Prostate gland (tissue), 2 donors: ENCODE measurements at places on chromosomes 5 and 9. TPM values are rescaled to one million over a fixed set of nuclear protein-coding genes. Genes with fewer than 3 reads are reported as not detected.

- no peaks in the 10 kb centered on the region for H3K36me3 ChIP-seq
- DNase-seq, result no peak
- peaks cover 5% of the 10 kb centered on the region for H3K4me1 ChIP-seq
- peak overlapping the region; percentile 78 for H3K27ac ChIP-seq
- peak overlapping the region; percentile 71 for H3K4me3 ChIP-seq
These were observed 453 bp downstream of the CPEB4 start for GRCh38 chr5:173888473-173889131.

DNA sequence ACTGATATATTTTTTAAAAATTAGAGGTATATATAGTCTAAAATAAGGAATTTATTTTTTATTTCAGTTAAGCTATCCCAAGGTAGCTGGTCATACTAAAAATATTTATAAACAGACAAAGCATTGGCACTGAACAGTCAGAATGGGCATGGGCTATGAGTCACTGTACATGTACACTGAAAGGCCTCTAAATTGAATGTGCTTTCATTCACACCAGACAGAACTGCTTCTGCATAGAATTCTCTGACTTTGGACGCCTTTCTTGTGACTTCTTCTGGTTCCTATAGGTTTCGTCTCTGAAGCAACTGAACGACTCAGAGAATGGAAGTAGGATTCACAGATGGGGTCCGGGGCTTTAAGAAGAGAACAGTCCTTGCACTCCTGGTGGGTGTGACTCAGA lies 394.8 kb upstream of the MEF2C start:
- H3K27ac ChIP-seq, result no peak overlapping the region
- H3K4me3 ChIP-seq, result no peak overlapping the region
- no peaks in the 10 kb centered on the region for H3K36me3 ChIP-seq

Gene ASPN
- total RNA-seq, result 0.68 TPM

- H3K4me1 ChIP-seq, result no peaks in the 10 kb centered on the region
- H3K4me3 ChIP-seq, result no peak overlapping the region
- H3K27ac ChIP-seq, result no peak overlapping the region
- no peak for DNase-seq
These were observed 71.2 kb upstream of the TBC1D2 start for GRCh38 chr9:98326459-98327248.

Gene PRRX2
- total RNA-seq, result 14.3 TPM

Gene NPR3
- total RNA-seq, result 23.9 TPM

GRCh38 chr9:124747065-124747464 lies 24.0 kb downstream of the NR6A1 start:
- H3K4me3 ChIP-seq, result no peak overlapping the region
- no peaks in the 10 kb centered on the region for H3K4me1 ChIP-seq
- H3K36me3 ChIP-seq, result no peaks in the 10 kb centered on the region
- no peak overlapping the region for H3K27ac ChIP-seq

Gene SLCO4C1
- total RNA-seq, result 0.51 TPM

GRCh38 chr9:34985311-34985899 lies 4.1 kb upstream of the DNAJB5 start:
- H3K4me3 ChIP-seq, result no peak overlapping the region
- H3K36me3 ChIP-seq, result no peaks in the 10 kb centered on the region
- DNase-seq, result peak; percentile 31

DNA sequence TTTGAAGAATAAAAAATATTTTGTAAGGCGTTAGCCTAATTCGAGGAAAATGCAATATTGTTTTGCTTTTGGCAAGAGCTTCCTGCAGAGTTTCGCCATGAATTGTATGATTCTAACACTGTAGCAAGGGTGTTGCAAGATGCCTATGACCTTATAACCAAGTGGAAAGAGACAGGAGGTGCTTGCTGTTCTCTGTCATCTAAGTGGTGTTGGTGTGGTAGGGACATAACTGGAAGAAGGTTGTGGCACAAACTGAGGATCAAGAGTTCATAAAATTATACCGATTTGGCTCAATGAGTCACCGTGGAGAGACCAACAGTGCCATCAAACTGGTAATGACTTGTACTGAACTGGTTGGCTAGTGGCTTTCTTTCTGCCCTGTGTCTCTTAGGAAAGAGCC lies 6.3 kb downstream of the STC2 start:
- H3K27me3 ChIP-seq, result peaks cover 8% of the 10 kb centered on the region
- no peaks in the 10 kb centered on the region for H3K4me1 ChIP-seq
- H3K36me3 ChIP-seq, result no peaks in the 10 kb centered on the region
- DNase-seq, result no peak
- H3K4me3 ChIP-seq, result no peak overlapping the region

DNA sequence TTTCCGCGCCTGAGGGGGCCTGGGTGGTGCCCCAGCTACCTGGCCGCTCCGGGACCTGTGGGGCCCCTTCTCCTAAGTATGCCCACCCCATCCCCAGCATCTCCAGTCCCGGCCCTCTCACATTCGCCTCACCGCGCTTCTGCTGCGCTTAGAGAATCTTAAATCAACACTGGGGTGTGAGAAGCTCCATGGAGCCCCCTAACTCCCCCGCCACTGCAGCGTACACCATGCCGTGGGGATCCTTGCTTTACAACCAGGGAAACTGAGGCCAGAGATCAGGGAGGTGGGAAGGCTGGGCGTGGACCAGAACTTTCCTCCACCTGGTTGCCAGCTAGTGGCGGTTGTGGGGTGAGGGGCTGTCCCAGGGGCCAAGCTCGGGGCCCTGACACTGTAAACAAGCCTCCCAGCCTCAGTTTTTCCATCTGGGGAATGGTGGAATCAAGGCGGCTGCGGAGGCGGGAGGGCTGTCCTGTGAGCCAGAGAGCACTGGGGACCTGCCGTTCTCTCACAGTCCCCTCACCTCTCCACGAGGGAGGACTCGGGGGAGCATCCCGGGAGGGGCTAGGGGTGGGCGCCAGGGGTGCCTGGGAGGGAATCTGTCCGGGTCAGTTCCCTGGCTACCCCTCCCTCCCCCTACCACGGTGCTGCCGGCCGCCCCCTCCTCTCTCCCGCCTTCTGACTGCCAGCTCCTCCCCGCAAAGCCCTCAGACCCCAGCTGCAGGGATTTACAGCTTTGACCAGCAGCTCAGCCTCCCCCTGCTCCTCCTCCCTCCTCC lies 161.2 kb downstream of the C9orf50 start:
- H3K4me3 ChIP-seq, result peak overlapping the region; percentile 31
- no peaks in the 10 kb centered on the region for H3K27me3 ChIP-seq
- no peaks in the 10 kb centered on the region for H3K36me3 ChIP-seq
- no peak for DNase-seq
- peak overlapping the region; percentile 98 for H3K27ac ChIP-seq

- H3K27ac ChIP-seq, result no peak overlapping the region
- no peaks in the 10 kb centered on the region for H3K27me3 ChIP-seq
- no peak overlapping the region for H3K4me3 ChIP-seq
- H3K36me3 ChIP-seq, result peaks cover 12% of the 10 kb centered on the region
These were observed 65.2 kb downstream of the USP20 start for GRCh38 chr9:129900263-129901027.

Gene SH3TC2
- 69.1 TPM for total RNA-seq

- no peak overlapping the region for H3K4me3 ChIP-seq
- peaks cover 11% of the 10 kb centered on the region for H3K4me1 ChIP-seq
- H3K27ac ChIP-seq, result no peak overlapping the region
- no peak for DNase-seq
These were observed 3.6 kb upstream of the FAM120AOS start for GRCh38 chr9:93457006-93457405.
